ENCODE measurements at places on chromosomes 7 and 10. TPM values are rescaled to one million over a fixed set of nuclear protein-coding genes. Genes with fewer than 3 reads are reported as not detected.
A peak's percentile ranks its signal among the peaks of the same experiment; 100 is the strongest.

DNA sequence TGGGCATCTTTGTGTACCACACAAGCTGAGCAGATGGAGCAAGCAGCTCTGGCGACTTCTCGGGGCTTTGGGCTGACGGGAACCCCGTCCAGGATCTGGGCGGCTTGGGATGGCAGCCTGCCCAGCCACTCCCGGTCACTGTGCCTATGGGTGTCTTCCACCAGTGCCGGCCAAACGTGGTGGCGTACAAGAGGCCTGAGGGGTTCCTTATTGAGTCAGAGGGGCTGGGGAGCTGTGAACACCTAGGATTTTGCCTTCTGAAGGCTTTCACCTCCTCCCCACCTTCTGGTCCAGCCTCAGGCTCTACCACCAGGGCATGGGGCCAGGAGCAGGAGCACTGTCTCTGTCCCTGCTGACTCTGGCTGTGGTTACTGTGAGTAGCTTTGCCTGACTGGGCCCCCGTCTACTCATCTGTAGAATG is 71.8 kb upstream of the PPIF start:
- no peak for DNase-seq

DNA sequence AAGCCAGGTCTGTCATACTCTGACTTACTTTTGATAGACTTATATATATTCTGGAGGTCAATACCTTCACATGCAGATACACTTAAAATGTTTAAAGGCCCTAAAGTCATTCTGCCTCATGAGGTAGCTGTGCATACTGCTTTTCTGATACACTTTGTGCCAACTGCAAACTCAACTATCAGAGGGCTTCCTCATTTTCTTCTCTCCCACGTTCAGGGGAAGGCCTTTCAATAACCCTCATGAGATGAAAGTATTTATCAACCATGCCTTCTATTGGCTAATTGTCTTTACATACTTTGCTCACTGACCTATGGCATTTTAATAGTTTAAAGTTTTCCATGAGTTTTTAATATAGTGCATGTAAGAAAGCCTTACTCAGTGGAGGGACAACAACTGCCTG is 112.7 kb upstream of the AMPH start:
- no peak for DNase-seq

GRCh38 chr7:90988516-90988915 is 275.7 kb upstream of the FZD1 start:
- no peak for DNase-seq

DNA sequence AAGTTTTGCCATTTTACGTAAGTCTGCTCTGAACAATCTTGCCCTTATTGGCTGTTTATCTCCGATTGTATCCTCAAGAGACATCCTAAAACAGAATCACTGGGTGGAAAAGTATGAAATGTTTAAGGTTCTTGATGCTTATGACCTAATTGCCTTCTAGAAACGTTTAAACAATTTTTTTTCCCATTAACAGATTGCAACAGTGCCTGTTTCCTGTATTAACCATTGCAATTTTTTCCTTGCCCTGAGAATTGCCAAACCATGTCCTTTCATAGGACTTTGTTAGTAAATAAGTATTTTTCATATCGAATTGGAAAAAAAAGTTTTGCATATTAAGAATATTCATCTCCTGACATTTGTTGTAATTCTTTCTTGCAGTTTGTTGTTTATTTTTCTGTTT is 639.8 kb downstream of the INHBA start:
- no peak for DNase-seq

- no peak for DNase-seq
Observed at GRCh38 chr7:85292908-85293576, 106.2 kb upstream of the SEMA3D start.

DNA sequence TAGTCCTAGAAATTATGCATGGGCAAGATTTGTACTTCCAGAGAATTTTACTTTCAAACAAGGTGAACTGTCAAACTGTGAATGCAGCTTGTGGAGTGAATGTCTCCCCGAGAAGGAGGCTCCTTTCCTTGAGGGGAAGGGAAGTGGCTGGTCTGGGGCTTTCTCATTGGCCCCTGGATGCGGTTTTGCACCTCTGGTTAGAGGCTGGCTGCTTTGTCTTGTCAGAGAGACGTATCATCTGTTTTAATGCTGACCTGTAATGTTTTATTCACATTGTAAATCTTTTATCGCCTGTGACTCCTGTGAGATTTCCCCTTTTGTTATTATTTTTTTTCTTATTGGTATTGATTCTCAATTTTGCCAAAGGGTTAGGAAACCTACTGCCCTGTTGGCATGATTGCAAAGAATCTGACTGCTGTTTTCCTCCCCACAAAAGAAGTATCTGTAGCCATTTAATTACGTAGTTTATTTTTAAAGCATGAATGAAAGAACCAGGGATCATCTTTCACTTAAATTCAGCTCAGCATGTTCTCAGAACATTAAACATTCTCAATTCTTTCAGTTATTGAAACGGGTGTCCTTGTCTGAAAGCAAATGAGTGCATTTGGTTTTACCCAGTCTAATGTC is 238.3 kb upstream of the NFE2L3 start:
- DNase-seq = no peak

- no peak for DNase-seq
Observed at GRCh38 chr7:146575903-146576302, 459.3 kb downstream of the CNTNAP2 start.

DNA sequence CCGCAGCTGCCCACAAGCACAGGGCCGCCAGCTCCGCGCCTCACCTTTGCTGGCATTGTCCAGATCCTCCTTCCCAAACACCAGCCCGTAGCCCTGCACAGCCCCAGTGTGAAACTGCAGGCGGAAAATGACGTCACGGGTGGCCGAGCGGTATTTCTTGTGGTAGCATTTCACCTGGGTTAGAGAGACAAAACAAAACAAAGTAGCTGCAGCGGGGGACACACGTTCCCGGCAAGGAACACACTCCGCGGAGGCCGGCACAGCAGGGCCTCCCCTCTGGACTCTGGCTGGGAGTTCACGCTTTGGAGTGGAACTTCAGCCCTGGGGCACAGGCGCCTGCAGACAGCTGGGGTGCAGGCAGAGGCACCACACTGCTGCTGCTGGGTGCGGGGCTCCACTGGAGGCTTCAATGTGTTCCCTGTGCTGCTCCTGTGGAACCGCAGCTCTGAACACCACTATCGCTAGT is 181.1 kb downstream of the TNS3 start:
- DNase-seq = no peak

GRCh38 chr10:6504296-6504695 is 75.8 kb downstream of the PRKCQ start:
- DNase-seq = no peak

GRCh38 chr7:142516038-142516501 is 233.2 kb upstream of the PRSS1 start:
- DNase-seq = no peak

NAT16 gene
- not detected for total RNA-seq

- no peak for DNase-seq
Observed at GRCh38 chr10:59900048-59900727, 6.2 kb downstream of the CCDC6 start.

DNA sequence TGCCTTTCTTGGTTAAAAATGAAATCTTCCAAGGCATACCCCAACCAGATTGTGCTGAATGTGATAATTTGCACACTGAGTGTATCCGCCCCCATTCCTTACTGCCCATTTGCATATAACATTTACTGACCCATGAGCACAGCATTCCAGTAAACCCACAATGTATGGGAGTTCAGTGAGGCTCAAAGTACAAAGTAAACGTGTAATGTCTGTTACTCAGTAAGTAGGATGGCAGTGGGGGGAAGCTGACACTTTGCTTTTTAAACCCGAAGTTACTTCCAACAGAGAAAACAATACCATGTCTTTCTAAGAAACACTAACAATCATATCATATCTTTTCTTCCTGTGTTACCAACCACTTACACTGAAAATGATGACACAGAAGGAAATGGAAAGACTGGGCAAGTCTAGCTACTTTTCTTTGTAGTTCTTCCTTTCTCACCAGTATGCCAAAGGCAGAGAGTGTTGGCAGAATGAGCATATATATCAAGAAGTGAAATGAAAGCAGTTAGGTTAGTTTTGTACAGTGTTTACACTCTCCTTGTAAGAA is 27.1 kb upstream of the SOSTDC1 start:
- no peak for DNase-seq

GRCh38 chr7:107109955-107110354 is 58.8 kb upstream of the HBP1 start:
- DNase-seq = no peak

IDI2 gene
- not detected for total RNA-seq

DNA sequence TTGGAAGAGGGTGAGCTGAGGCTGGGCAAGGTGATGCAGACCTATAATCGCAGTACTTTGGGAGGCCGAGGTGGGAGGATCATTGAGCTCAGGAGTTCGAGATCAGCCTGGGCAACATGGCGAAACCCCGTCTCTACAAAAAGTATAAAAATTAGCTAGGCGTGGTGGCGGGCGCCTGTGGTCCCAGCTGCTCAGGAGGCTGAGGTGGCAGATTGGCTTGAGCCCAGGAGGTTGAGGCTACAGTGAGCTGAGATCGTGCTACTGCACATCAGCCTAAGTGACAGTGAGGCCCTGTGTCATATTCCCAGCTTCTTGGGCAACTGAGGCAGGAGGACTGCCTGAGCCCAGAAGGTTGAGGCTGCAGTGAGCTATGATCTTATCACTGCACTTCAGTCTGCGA is 13.6 kb downstream of the BMPR1A start:
- no peak for DNase-seq

DNA sequence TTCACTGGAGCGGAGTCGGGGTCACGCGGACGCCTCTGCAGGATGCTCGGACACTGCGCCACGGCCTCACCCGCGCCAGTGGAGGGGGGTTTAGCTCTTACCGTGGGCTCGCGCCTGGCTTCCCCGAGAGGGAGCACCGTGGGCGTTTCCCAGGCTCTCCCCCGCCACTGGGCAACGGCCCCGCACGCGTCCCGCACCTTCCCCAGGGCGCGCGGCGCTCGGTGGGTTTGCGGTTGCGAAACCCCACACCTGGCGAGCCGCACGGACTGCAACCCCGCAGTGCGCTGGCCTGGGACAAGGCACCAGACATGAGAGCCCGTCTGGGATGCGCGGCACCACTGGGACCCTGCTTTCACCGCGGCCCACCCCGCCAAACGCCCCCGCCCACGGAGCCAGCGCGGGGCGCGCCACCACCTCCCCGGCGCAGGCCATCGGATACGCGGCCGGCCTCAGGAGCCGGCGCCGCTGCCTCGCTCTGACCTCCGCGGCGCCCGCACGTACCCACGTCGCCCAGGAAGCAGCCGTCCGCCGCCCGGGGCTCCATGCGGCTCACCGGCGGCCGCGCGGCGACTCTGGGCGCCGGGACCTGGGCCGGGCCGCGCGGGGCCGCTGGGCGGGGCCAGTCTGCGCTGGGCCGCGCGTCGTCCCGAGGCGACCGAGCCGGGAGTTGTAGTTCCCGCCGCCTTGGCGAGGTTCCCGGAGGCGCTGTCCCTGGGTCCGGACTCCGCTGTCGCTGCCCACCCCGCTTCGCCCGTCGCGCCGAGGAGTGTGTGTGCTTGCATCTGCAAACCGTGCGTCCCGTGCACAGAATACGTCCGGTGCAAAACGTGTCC is at the start of gene ASB13:
Gene ASB13, minus strand, starts transcription at position 588 of the 833 bp plus-strand sequence. Its CDS starts 44 bp downstream, at position 544.
- no peak for DNase-seq

INA gene
- 3.9 TPM for total RNA-seq

GRCh38 chr10:3758491-3758970 is 26.5 kb downstream of the KLF6 start:
- DNase-seq = peak; percentile 80

GRCh38 chr7:38775506-38776175 is 133.3 kb downstream of the VPS41 start:
- no peak for DNase-seq

- no peak for DNase-seq
Observed at GRCh38 chr10:110488940-110489339, 8.8 kb upstream of the DUSP5 start.

GRCh38 chr7:115329006-115329405 is 407.1 kb downstream of the MDFIC start:
- no peak for DNase-seq

DENND2A gene
- 17.4 TPM for total RNA-seq

DNA sequence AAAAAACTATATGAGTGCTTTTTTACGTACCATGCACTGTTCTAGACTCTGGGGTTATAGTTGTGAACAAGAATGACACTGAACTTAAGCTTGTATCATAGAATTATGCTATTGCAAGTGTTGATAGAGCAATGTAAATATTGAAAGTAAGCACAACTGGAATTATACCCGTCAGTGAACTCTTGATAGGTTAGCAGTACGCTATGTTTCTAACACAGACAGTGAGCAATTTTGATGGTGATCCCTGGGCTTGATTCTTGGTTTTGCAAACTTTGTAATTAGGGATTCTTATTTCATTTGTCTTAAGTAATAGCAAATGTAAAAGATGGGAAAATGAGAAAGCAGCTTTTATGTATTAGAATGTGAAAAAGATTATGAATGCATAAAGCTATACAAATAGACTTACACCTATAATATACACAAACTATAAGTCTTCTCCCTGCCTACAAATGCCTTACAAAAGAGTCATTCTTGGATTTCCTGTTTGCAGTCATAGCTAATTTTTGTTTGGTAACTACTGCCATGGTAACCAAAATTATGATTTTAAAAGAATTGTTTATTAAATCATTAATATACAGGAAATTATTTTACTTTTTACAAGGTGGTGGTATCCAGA is 6.7 kb downstream of the TES start:
- no peak for DNase-seq

DNA sequence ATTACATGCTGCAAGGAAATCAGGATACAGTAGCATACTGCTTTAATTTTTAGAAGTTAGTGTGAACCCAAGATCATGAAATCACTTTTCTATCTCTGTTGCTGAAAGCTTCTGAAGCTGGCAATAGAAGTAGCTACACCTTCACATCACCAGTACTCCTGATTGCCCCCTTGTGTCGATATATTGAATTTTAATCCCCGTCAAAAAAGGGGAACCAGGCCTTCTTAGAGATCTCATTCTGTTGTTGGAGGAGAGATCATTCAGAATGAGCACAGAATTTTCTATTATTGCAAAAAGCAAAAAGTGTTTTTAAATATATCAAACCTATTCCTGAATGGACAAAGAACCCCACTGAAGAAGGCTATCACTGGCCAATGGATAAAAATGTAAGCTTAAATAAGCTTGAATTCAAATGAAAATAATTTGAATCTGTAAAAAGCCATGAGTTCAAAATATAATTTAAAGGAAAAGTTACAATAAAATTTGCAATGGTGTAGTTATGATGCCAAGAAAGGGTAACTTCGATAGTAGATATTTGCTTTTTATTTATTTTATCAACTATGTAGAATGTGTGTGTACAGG is 39.7 kb upstream of the TEX47 start:
- no peak for DNase-seq

DNA sequence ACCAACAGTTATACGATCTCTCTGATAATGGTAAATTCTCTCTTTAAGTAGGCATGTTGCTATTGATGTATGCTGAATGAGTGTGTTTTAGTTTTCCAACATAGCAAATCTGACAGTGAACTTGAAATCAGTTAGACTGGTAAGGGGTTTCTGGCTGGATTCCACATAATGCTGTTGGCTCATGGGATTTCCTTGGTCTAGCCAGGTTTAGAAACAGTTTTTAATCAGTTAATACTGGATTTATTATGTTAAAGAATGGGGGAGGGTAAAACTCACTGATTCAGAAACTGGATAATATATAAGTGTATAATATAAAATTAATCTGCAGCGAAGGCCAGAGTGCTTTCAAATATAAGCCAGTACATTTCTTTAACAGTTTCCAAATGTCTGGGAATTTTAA is 55.6 kb downstream of the PCDH15 start:
- DNase-seq = no peak

ZNF853 gene
- total RNA-seq = 14.0 TPM
